ENCODE measurements at places on chromosomes 12 and 14. TPM values are rescaled to one million over a fixed set of nuclear protein-coding genes. Genes with fewer than 3 reads are reported as not detected.

DNA sequence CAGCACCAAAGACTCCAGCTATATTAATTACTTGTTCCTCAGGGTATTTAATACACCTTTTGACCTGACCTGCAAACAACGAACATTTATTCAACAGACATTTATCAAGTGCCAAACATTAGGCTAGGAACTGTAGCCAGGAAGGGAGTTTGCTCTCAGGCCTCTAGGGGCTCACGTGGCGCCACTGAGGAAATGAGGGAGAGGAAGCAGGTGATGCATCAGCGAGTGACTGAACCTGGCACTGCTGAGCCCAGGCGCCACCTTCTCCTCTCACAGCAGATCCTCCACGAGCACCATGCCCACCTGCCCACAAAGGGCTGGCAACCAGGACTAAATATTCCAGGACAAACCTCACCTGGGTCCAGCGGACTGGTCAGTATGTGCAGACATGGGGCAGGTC lies 50.2 kb downstream of the SETD3 start:
- no peak for DNase-seq

OXA1L gene
- total RNA-seq: 79.3 TPM

- no peak for DNase-seq
These were observed 98.7 kb downstream of the GAS2L3 start for GRCh38 chr12:100672075-100672592.

GRCh38 chr14:103127861-103128598 lies 4.8 kb downstream of the TNFAIP2 start:
- DNase-seq: peak; percentile 51

- no peak for DNase-seq
These were observed 1.3 kb upstream of the WASHC3 start for GRCh38 chr12:102063069-102063468.

DNA sequence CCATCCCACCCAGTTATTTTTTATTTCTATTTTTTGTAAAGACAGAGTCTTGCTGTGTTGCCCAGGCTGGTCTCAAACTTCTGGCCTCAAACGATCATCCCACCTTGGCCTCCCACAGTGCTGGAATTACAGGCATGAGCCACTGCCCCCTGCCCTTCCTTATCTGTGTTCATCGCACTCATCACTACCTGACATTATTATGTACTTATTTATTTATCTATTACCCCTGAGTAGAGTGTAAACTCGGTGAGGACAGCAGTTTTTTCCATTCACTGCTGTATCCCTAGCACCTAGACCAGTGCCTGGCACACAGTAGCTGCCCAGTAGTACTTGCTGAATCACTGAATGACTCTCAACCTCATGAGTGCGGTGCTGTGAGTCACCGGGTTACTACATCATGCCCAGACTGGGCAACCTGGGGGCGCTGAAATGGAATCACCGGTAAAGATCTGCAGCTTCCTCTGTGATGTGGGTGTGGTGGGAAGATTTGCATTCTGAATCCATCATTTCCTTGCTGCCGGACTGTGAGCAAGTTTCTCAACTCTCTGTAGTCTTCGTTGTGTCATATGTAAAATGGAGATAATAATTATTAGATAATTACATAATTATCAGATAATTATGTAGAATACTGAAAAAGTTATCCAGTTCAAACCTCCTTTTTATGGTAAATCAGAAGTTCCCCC lies 81.9 kb upstream of the USP44 start:
- DNase-seq: no peak

GRCh38 chr14:24439830-24440605 lies 2.6 kb downstream of the SDR39U1 start:
- no peak for DNase-seq

DNA sequence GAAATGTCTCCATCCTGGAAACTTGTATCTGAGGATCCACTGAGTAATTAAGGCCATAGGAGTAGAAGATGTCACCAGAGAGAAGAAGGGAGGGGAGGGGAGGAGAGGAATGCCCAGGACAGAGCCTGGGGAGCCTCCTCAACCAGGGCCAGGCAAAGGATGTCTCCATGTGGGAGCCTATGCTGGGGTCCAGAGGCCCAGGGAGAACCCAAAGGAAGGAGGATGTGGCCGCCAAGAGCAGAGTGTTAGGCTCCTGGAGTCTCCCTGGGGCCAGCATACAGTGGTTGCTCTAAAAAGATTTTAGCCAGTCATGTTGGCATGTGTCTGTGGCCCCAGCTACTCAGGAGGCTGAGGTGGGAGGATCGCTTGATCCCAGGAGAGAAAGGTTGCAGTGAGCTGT lies 92.6 kb downstream of the DICER1 start:
- DNase-seq: no peak

- no peak for DNase-seq
These were observed 32.3 kb upstream of the INF2 start for GRCh38 chr14:104657101-104657524.

- DNase-seq: no peak
These were observed 15.9 kb downstream of the TAOK3 start for GRCh38 chr12:118356809-118357256.

GRCh38 chr12:31603546-31604009 lies 12.6 kb upstream of the DENND5B start:
- no peak for DNase-seq

MYF5 gene
- not detected for total RNA-seq

- no peak for DNase-seq
These were observed 45.5 kb downstream of the SCN8A start for GRCh38 chr12:51636581-51636980.

GRCh38 chr12:47833591-47834012 lies 13.9 kb upstream of the HDAC7 start:
- no peak for DNase-seq

CAPZA3 gene
- total RNA-seq: 1.2 TPM

GRCh38 chr14:38405851-38406635 lies 150.2 kb upstream of the CLEC14A start:
- no peak for DNase-seq

- peak; percentile 82 for DNase-seq
These were observed at the start of gene GPR135 for GRCh38 chr14:59465316-59466135. Gene GPR135 (minus strand): TSS chr14:59465380. CDS start chr14:59465226, 154 bp downstream.

CIROP gene
- not detected for total RNA-seq

GRCh38 chr12:42504049-42504448 lies 85.5 kb downstream of the PRICKLE1 start:
- DNase-seq: no peak

DNA sequence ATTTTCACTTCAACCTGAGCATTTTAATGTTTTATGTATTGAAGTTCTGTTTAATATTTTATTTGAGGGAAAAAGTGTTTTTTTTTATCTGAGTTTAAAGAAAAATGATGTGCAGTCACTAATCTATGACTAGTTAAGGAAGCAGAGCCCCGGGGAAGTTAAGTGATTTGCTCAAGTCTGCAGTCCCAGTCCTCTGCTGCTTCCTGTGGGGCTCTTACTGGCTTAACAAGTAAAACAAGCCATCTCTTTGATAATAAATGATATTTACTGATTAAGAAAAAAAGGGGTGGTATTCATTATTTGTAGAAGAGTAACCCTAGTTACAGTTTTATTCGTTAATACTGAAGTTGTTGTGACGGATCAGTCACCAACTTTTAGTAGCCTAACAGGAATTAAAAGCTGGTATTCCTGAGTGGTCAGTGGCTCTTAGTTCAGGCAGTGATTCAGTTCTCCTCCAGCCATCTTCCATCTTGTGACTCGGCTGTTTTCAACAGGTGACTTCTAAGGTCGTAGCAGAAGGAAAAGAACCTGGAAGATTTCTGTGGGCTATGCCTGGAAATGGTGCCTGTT lies 21.7 kb downstream of the BICDL1 start:
- DNase-seq: no peak

TAS2R42 gene
- not detected for total RNA-seq

- no peak for DNase-seq
These were observed 22.8 kb downstream of the OTUB2 start for GRCh38 chr14:94048691-94049624.

DNA sequence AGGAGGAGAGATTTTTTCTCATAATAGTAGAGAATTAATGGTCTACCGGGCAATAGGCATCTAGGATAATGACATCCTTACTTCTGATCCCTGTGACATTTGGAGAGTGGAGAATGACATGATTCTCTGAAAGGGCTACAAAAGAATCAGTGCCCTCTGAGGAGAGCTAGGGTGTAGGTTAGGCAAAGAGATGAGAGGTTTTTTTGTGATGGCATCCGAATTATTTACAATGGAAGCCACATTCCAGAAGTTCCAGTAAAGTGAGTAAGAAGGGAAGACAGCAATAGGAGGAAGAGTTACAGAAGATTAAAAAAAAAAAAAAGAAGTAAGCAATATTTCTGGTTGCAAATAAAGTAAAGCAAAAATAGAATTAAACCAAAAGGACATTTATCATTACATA lies 478.0 kb downstream of the RMST start:
- DNase-seq: no peak

GRCh38 chr14:27958757-27959156 lies 807.8 kb upstream of the FOXG1 start:
- no peak for DNase-seq

DNA sequence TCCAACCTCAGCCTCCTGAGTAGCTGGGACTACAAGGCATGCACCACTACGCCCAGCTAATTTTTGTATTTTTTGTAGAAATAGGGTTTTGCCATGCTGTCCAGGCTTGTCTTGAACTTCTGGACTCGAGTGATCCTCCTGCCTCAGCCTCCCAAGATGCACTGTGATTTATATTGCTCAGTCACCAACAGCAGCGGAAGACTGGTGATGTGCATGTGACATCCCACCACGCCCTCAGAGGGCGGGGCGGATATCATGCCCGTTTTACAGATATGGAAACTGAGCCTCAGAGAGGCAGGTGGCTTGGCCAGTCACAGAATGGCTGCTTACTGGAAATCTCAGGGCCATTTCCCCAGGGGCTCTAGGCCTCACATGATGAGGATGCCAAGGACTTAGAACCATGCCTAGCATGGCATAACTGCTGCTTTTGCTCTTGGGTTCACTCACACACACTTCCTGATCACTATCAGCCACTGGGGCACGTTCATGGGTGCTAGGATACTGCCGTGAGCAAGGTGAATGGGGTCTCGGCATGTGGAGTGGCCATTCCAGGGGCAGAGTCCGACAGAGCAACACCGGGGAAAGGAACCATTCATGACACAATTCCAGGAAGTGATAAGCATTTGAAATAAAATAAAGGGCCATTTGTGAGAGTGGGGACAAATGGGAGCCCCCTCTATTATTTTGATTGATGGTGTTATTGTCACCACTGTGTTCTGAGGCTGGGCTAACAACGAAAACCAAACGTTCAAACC lies 31.9 kb downstream of the RBM19 start:
- no peak for DNase-seq

DNA sequence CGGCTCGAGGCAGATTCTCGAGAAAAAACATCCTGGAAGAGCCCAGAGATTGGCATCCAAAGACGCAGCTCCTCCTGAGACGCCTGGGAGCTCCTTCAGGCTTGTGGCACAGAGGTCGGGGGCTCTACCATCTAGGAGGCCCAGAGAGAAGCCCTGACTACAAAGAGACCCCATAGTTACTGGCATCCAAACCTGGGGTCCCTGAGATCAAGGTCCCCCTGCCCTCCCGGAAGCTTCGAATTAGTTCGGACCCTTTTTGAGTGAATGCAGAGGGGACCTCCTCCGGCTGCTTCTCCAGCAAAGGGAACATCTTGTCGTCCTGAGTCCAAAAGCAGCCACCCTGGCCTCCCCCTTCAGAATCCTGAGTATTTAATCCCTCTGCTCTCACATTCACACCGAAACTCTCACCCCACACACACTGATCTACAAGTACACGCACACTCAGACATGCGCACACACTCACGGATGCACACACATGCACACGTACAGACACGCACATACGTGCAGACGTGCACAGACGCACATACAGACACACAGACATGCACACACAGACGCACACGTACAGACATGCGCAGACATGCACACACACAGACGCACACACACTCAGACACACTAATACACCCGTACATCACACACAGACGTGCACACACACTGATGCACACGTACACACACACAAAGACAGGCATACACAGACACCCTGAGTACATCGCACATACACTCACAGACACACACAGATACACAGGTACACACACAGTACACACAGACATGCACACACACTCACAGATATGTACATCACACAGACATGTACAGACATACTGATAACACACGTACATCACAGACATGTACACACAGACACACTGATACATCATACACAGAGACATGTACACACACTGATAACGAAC lies 5.9 kb downstream of the ZNF605 start:
- no peak for DNase-seq

CLEC4D gene
- total RNA-seq: not detected

GRCh38 chr14:66233591-66233990 lies 252.6 kb upstream of the CCDC196 start:
- DNase-seq: no peak

DNA sequence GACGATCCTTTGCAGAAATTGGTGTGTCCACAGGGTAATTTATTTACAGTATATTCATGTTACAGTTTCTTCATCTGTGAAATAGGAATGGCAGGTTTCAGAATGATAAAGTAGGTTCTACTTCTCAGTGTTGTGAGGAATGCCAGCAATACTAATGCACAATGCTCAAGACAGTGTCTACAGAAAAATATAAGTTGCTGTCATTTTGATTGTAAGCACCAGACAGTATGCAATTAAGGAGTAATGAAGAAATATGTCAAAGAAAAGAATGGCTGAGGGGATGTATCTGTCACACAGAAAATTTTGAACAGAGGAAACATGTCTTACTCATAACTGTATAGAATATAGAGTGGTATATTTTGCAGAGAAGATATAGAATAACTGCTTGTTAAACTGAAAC lies 525.4 kb downstream of the GALC start:
- DNase-seq: no peak

- no peak for DNase-seq
These were observed 43.3 kb downstream of the OTOGL start for GRCh38 chr12:80142640-80143039.

DNA sequence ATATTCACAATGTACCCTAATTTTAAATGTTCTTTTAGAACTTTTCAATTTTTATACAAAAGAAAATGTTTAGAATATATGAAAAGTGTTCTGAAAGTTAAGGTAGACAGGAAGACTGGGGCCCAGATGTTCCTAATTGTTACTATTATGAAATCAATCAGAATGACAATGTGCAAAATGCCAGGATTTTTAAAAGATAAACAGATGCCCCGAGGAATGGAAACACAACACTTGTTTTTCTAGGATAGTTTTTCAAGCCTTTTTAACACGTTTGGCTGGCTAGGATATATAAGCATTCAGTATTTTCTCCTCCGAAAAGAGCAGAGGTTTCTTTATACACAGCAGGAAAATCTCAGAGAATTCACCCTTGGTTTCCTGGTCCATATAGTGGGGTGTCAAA lies 106.8 kb downstream of the ESR2 start:
- no peak for DNase-seq

DNA sequence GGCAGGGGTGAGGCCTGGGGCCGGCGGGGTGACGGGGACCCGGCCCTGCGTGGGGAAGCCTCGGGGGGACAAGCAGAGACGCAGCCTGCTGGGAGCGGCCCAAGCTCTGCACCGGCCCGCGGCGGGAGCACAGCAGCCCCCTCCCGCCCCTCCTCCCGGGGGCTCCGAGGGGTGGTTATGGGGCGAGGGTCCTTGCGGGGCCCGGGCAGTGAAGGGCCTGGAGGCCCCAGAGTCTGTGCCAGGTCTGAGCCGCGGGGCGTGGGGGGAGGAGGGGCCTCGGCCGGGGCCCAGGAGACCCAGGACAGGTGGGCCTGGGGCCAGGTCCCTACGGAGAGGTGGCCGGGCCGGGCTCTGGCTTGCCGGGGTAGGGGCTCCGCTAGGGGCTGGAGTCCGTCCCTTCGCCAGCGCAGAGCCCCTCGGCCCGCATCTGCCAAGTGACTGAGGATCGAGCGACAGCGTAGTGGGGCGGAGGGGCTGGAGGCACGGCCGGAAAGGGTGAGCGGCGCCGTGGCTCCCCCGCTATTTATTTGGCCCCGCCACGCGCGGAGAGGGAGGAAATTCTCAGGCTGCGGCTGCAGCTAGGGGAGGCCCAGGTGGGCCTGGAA lies 495 bp downstream of the TMEM121 start:
- DNase-seq: no peak

EIF2S3B gene
- total RNA-seq: not detected
